Right lung (tissue), 10 donors: ENCODE measurements at places on chromosomes 13 and 19. TPM values are rescaled to one million over a fixed set of nuclear protein-coding genes. Genes with fewer than 3 reads are reported as not detected.

The CALR3 gene
- 0.14 TPM for polyA plus RNA-seq

The CCDC70 gene
- polyA plus RNA-seq, result not detected

The TSEN34 gene
- 43.6 TPM for polyA plus RNA-seq

The IGFL1 gene
- polyA plus RNA-seq, result not detected

The CCDC194 gene
- not detected for polyA plus RNA-seq

The CHST8 gene
- not detected for polyA plus RNA-seq

The TUBA3C gene
- not detected for polyA plus RNA-seq

The SERPINE3 gene
- 0.65 TPM for polyA plus RNA-seq

The IGFLR1 gene
- polyA plus RNA-seq, result 3.1 TPM

The PLA2G4C gene
- polyA plus RNA-seq, result 5.0 TPM

The TMEM221 gene
- polyA plus RNA-seq, result 1.2 TPM

The LSR gene
- polyA plus RNA-seq, result 76.2 TPM

The GPR12 gene
- not detected for polyA plus RNA-seq

The S1PR5 gene
- 0.73 TPM for polyA plus RNA-seq

The NCCRP1 gene
- polyA plus RNA-seq, result 0.11 TPM

The TMEM238 gene
- 1.0 TPM for polyA plus RNA-seq

The GPR183 gene
- 9.7 TPM for polyA plus RNA-seq

The IGFL4 gene
- 0.40 TPM for polyA plus RNA-seq

The C19orf18 gene
- 3.9 TPM for polyA plus RNA-seq

The RGCC gene
- polyA plus RNA-seq, result 105 TPM

The TEX29 gene
- 0.57 TPM for polyA plus RNA-seq

The C13orf46 gene
- 0.27 TPM for polyA plus RNA-seq

The CEBPA gene
- polyA plus RNA-seq, result 10.7 TPM

The BEST2 gene
- not detected for polyA plus RNA-seq

The KIR2DL1 gene
- polyA plus RNA-seq, result 0.16 TPM

The PTH2 gene
- polyA plus RNA-seq, result not detected

The FBN3 gene
- polyA plus RNA-seq, result 74.3 TPM

The SLC25A30 gene
- polyA plus RNA-seq, result 15.9 TPM

The TNFRSF19 gene
- polyA plus RNA-seq, result 87.2 TPM

The NCR1 gene
- 0.30 TPM for polyA plus RNA-seq

The CNFN gene
- polyA plus RNA-seq, result 0.63 TPM

The CYP2B6 gene
- 0.12 TPM for polyA plus RNA-seq

The FUT1 gene
- polyA plus RNA-seq, result 5.8 TPM

The ZNF541 gene
- polyA plus RNA-seq, result 0.55 TPM

The PEG3 gene
- polyA plus RNA-seq, result 41.3 TPM

The ACP7 gene
- polyA plus RNA-seq, result 0.16 TPM

The PGLYRP2 gene
- polyA plus RNA-seq, result not detected

The SWSAP1 gene
- 2.0 TPM for polyA plus RNA-seq

The SHD gene
- polyA plus RNA-seq, result 6.4 TPM

The TMPRSS9 gene
- polyA plus RNA-seq, result 0.91 TPM

The ZNF69 gene
- 17.6 TPM for polyA plus RNA-seq

The HIF3A gene
- polyA plus RNA-seq, result 196 TPM

The C19orf67 gene
- polyA plus RNA-seq, result not detected

The S1PR2 gene
- 32.0 TPM for polyA plus RNA-seq

The ZNF880 gene
- 31.5 TPM for polyA plus RNA-seq
